Central memory CD8-positive, alpha-beta T cell (primary cell): ENCODE measurements at places on chromosomes 1 and 21.

DNA sequence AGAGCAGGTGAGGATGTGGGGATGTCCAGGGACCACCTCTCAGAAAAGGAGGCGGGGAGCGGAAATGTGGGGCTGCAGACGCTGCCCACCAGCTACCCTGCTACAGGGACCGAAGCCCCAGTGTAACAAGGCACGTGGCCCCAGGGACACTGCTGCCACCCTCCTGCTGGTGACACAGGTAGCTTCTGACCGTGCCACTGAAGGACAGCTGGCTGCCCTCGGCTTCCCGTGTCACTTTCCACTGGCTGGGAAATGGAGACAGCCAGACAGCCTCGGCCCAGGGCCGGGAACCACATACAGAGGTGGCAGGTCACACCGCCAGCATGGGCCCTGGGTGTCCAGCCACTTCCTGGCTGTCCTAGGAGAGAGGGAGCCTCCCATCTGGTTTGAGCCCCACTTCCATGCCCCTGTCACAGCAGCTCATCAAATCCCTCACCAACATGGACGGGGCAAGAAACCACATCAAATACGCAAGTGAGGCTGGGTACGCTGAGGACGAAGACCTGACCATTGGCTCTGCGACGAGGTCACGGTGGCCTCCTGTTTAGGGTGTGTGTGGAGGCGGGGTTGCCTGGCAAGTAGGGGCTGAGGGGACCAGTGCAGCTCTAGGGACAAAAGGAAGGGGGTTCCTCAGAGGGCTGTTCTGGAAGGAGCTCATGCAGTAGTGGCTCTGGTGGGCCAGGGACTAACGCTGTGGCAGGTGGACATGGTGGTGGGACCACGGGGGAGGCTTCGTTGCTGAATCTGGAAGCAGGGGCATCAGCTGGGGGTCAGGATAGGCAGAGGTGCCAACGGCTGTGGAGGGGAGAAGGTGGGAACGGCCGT lies 5.0 kb downstream of the PEX10 start:
- no peak for DNase-seq

DNA sequence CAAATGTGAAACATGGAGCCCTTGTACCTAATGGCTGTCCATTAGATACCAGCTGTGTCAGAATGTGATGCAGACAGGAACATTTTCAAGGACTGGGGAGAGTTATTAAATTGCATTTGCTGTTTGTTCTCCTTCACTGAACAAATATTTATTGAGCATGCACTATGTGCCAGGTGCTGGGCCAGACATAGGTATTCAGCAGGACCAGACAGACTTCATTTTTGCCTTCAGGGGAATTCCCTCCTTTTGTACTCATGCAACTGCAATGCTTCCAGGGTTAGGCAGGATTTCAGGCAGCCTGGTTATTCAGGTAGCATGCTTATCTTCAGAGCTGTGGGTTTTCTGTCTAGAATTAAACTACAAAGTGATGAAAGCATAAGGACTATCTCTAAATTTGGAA lies 64.2 kb upstream of the SMYD2 start:
- DNase-seq: no peak

DNA sequence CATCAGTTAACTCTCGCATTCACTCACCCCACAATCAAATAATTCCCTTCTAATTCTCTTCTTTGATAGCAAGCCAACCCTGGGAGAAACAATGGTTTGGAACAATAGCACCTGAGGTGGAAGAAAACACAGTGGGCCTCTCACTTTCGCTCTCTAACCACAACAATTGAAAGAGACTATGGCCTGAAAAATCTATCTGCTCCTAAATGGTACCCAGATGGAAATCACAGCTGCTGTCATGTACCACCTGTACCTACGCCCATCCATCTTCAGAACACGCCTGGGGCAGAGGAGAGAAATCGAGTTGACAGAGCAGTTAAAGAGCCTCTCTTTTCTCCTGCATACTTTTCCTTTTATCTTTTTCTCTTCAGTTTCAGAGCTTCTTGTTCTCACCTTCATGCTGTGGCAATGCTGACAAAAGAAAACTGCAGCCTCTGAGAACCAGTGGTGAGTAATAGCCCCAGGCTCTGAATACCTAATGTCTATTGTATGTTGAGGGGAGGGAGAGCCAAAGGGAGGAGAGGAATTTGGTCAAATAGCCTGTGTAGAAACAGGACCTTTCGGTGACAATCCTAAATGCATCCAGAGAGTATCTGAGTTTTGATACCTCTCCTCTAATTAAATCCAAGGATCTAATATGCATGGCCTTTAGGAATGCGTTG lies 57.7 kb downstream of the ZC3H11B start:
- DNase-seq: no peak

DNA sequence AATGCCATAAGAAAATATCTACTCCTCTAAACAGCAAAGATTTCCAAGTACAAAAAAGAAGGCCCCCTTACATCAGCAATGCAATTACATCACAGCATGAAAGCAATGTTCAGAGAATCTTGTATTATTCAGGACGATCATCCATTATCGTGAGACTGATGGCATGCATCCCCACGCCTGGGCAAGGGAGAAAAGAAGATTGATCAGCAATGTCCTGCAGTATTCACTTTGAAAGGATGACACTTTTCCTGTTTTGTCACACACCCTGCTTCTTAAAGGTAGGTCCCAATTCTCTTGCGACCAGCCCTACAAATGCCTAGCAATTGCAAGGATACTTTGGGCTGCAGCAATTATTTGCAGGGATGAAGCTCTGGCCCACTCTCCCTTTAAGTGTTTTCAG lies 108.7 kb downstream of the TOMM20 start:
- DNase-seq: no peak

DNA sequence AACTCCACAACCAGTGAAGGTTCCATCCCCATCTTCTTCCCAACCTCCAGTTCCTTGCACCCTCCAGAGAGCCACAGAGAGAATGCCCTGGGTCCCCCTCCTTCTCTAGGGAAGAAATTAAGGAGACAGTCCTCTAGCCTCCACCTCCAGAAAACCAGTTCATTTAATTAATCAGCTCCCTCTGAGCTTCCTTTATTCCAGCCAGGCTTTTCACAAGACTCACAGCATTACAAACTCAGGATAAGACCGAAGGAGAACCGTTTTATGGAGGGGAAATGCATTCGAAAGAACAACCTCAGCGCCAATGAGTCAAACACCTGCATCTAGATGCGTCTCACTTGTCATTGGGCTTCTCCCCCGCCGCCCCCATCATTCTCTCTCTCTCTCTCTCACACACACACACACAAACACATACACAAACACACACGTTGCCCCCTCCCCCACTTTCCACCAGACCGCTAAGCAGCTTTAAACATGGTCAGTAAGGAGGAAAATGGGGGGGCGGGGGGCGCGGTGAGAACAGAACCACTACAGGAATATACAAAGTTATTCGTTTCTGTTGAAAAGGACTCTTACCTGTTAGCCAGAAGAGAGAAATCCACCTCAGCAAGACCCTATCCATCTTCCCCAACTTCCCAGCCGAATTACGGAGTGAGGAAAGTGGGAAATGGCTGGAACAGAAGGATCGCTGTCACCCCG lies 544 bp downstream of the ILDR2 start:
- no peak for DNase-seq

GRCh38 chr1:187070076-187070475 lies 241.3 kb downstream of the PLA2G4A start:
- DNase-seq: no peak

DNA sequence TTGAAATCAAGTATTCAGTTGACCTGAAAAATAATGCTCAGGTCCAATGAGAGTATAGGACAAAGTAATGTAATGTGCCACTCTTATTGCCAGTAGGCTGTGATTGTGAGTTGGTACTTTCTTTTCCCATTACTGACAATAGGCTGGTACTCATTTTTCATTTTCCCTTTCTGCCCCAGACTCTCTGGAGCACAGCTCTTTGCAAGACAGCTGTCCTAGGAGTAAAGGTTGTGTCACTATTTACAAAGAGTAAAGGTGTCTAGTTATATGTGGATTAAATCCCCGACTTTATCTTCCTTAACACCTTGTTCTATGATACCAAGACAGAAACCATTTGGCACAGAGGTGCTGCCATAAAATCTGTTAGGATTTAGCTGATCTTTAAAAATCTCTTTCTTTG lies 32.3 kb upstream of the RASAL2 start:
- DNase-seq: no peak

GRCh38 chr1:228379666-228380065 lies 27.0 kb downstream of the TRIM11 start:
- DNase-seq: no peak

- DNase-seq: no peak
Measured at GRCh38 chr1:3410142-3410925, 44.1 kb upstream of the ARHGEF16 start.

DNA sequence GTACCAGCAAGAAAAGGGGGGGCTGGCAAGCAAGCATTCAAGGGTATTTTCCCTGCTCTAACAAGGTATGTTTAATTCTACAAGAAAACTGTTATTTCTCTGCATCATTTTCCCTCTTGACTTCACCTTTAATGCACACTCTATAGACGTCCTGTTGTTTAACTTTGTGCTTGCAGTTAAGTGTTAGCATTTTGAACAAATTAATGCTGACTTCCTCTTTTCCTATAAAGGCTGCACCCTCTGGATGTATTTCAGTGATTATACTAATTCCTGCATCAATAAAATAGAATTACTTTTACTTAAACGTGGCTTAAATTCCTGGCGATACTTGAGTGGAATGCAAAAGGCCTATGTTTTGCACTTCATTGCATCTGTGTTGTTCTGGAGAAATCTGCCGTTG lies 183.3 kb downstream of the KCNJ6 start:
- no peak for DNase-seq

GRCh38 chr1:41589395-41589794 lies 104.9 kb upstream of the EDN2 start:
- no peak for DNase-seq

DNA sequence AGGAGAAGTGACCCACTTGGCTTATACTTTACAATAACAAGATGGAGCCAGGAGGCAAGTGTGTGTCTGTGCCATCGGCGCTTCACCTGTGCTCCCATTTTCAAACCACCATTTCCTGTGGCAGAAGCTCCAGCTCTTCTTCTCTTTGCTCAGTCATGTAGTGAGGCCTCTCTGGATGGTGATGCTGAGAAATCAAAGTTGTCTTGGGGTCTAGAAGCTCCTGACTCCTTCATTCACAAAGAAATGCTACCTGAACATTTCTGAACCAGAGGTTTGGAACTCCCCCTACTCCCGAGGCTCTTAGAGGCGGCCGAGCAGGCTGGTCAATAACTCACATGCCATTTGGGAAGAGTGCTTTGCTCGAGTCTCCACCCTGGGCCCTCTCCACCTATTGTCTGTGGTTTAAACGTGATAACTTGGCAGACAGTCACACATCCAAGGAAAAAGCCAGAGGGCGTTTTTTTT lies 18.0 kb downstream of the SLAMF1 start:
- no peak for DNase-seq

- no peak for DNase-seq
Measured at GRCh38 chr1:40919475-40920011, 57.4 kb upstream of the CITED4 start.

DNA sequence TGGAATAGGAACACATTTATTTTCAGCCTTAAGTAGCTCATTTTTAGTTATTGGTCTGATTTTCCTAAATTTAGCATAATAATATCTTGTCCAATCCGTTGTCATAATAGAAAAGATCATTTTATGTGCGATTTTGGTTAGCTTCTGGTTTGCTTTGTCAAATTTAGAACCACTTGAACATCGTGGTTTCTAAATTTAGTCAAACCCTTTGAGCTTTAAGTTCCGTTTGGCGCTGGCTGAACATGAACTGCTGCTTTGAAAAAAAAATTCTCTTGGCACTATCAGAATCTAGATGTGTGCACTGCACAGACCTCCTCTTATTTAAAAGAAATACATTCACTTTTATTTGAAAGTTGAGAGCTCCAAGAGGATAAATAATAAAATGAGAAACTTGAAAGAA lies 370.6 kb downstream of the PTPRC start:
- no peak for DNase-seq

GRCh38 chr1:29557701-29558600 lies 321.6 kb downstream of the PTPRU start:
- no peak for DNase-seq

GRCh38 chr1:214404571-214405213 lies 123.7 kb downstream of the SMYD2 start:
- DNase-seq: no peak

GRCh38 chr1:243739335-243740003 lies 110.6 kb downstream of the AKT3 start:
- DNase-seq: no peak

DNA sequence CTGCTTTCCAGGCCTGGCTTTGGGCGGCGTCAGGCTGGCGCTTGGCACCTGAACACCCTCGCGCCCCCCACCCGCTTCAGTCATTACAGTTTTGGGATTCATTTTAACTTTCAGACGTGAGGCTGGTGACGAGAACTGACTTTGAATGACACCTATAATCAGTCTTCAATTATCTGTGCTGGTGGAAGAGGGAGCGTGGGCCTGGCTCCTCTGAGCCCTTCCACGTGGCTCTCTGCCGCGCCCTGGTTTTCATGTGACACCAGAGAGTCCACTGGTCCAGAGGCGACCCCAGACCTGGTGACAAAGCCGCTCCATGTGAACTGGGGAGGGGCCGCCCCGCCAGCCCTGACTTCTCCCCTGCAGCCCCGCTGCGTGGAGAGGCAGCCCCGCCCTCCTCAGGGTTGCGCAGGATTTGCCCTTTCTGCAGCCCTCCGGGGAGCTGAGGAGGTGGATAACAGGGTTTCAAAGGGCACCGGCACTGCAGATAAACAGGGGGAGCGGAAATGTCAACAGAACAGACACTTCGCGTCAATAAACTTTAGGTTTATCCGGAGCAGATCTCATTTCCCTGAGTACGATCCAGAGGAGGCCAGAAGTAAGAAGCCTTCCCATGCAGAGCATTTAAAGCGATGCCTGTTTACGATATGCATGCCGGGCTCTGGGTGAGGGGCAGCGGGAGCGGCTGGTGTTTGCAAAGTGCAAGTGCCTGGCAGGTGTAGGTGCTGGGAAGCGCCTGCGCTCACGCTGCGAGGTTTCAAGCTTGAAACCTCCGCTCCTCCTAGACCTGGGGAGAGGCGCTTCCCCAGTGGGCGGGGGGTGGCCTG lies 56.4 kb downstream of the AJAP1 start:
- DNase-seq: no peak

- no peak for DNase-seq
Measured at GRCh38 chr1:239218301-239218700, 168.1 kb upstream of the CHRM3 start.

DNA sequence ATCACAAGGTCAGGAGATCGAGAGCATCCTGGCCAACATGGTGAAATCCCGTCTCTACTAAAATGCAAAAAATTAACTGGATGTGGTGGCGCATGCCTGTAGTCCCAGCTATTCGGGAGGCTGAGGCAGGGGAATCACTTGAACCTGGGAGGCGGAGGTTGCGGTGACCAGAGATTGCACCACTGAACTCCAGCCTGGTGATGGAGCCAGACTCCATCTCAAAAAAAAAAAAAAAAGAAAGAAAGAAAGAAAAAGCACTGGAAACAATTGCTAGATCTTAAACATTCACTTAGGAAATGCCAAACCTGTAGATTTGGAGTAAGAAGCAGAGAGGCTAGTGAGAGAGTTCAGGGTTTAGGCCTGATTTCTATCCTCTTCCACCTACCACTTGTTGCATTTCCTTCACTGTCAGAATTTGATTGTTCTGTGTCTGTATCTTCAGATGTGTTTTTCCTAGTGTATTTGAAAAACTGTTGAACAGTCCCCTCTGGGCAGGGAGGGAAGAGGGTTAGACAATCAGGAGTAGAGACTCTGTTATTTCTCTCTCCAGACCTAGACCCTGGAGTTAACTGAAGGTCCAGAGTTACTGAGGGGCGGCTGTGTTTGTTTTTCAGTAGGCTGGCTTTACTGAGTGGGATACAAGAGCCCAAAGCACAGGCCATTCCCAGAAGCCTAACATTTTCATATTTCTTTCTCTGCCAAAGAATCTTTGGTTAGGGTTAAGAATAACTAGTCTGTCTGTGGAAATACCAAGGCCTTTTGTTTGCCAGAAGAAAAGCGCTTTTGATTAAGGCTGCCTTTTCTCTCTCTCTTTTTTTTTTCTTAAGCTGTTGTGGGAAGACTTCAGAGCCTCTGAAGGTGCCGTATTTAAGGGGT lies 31.1 kb upstream of the MACF1 start:
- DNase-seq: no peak
